Brain microvascular endothelial cell (primary cell): ENCODE measurements at places on chromosomes 3 and 15.

DNA sequence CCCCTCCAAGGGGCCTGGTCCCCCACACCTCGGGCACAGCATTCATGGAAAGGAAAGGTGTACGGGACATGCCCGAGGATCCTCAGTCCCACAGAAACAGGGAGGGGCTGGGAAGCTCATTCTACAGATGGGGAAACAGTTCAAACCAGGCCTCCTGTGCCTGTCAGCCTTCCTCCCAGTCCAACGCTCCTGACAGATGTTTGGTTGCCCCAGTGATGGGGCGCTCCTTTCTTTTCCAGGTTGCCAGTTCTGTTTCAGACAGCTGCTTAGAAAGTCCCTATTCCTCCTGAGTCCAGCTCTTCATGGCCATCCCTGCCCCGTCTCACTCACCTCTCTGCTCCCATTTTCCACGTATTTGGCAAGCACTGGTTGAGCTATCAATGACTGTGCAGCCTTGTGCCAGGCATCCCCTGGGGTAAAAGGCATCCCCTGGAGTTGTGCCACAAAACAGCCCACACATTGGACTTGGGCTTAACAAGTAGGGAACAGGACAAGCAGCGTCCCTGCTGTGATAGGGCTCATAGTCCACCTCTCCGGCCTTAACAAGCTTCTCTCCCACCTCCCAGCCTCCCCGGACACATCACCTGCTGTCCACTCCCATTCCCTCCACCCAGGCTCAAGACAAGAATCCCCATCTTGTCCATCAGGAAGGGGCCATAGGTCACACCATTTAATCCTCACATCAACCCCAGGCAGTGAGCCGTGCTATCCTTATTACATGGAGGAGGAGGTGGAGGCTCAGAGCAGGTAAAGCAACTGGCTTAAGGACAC is 6.6 kb downstream of the OXTR start:
- no peak for DNase-seq

DNA sequence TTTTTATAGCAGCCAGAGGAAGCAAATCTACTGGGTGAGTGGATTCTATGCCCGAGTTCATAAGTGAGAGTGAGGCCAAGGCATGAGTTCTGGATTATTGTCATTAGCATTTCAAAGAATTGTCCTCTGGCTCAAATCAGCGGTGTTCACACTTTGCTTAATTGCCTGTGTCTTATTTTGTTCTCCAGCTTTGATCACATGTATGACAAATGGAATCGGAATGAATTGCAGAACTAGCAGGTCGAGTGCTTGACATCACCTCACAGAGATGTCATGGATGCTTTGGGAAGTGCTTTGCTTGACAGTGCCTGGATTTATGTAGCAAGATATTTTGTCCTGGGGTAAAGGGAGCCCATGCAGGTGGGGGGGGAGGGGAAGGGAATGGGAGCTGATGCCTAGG is 68.0 kb downstream of the SH3GL3 start:
- no peak for DNase-seq

DNA sequence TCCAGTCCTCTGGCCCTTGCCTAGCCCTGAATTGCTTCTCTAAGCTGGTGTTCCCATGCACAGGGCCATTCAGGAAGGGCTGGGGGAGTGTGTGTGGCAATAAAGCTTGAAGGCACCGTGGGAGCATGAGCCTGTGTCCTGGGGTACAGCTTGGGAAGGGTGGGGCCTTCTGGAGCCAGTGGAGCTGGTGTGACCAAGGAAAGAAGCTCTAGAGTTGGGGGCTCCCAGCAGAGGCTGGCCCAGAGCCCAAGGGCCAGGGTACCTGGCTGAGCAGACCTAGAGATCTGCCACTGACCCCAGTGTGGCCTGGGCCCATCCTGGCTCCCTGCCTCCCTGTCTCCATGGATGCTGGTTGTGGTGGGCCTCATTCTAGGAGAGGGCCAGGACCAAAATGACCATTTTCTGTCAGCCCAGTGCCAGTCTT is 8.1 kb downstream of the ABTB1 start:
- no peak for DNase-seq

DNA sequence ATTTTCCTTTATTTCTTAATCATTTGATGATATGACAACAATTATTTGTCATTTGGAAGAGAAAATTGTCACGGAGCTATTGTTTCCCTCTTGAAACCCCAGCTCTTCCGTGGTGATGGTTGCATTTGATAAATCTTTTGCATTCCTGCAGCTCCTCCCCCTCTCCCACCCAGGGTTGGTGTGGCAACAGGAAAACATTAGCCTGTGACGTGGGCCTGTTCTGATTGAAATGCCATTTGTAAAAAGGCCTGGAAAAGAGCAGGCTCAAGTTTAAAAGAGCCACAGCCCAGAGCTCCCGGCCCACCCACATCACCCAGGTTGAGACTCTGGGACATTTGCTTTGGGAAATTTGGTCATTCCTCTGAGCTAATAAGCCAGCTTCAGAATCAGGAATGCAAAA is 282.5 kb downstream of the RPLP1 start:
- peak; percentile 80 for DNase-seq
